Caki2 (cell line): ENCODE measurements at places on chromosomes 4 and X.

DNA sequence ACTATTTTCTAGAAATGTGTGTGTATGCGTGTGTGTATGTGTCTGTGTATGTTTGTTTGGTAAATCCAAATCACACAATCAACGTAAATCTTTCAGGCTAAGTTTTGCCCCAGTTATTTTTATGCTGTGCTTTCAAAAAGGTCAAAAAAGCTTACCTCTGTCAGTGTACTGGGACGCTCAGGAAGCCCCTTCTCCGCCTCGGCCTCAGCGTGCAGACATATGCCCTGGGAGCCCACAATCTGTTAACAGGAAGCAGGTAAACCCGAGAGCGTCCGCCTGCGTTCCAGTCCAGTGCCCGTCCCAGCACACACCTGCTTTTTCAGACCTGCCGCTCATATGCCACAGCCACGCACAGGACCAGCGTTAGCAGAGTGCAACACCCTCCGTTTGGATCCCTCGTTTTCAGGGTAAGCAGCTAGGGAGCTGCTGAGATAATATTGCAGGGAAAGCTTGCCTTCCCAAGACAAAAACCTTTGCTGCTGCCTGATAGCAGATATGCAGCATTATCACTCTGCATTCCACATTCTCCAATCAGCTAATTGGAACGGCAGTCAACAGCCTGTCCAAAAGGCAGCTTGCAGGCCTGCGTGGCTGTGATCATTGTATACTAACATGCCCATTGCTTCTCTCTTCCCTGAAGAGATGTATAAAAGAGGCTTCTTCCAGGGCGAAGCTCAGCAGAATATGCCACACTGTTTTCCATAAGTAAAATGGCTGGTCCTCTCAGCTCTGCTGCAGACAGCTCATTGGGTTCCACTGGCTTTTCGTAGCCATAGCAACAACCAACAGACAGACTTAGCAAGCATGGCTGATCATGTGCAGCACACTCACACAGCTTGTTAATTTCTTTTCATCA is at the start of gene SORBS2:
SORBS2 (minus strand) TSS at position 686 of the 856 bp plus-strand sequence. CDS start 121,623 bp downstream, outside the sequence.
- peak; percentile 76 for DNase-seq

DNA sequence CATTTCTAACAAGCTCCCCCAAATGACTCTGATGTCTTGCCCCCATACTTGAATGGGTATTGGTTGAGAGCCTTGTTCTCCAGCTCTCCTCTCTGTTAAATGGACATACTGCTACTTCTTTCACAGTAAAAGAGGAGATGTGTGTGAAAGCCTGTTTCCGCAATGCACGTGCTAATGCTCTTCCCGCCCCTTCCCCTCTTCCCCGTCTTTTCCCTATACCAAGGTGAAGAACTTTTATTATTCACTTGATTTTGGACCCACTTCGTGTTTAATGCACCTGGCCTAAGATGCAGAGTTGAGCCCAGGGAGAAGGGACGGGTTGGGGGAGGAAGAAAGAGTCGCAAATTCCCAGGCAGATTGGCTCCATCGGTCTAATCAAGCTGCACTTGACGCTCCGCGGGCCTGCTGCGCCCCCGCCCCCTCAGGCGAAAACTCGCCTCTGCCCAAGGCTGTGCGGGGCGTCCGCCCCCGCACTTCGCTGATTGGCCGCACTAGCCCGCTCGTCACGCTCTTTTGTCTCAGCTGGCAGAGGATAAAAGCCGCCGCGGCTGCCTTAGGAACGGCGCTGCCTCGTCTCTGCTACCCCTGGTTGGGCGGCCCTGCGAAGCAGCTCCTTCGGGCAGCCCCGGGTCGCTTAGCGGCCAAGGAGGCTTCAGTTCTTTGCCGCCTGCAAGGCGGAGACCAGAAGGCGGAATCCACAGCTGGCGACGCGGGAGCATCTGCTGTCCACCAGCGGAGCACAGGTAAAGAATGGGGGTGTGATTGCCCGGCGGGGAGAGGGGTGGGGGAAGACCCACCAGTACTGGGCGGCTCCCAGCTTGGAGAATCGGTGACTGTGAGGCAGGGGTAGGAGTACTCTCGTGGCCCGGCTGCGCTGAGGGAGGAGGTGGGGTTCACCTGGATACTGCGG is at the start of gene ZCCHC12:
ZCCHC12 (plus strand) TSS at position 562 of the 910 bp plus-strand sequence. CDS start 1,421 bp downstream, outside the sequence.
- DNase-seq, result peak; percentile 41

- DNase-seq, result no peak
Measured at GRCh38 chrX:78571849-78572248, 87.3 kb downstream of the RTL3 start.

DNA sequence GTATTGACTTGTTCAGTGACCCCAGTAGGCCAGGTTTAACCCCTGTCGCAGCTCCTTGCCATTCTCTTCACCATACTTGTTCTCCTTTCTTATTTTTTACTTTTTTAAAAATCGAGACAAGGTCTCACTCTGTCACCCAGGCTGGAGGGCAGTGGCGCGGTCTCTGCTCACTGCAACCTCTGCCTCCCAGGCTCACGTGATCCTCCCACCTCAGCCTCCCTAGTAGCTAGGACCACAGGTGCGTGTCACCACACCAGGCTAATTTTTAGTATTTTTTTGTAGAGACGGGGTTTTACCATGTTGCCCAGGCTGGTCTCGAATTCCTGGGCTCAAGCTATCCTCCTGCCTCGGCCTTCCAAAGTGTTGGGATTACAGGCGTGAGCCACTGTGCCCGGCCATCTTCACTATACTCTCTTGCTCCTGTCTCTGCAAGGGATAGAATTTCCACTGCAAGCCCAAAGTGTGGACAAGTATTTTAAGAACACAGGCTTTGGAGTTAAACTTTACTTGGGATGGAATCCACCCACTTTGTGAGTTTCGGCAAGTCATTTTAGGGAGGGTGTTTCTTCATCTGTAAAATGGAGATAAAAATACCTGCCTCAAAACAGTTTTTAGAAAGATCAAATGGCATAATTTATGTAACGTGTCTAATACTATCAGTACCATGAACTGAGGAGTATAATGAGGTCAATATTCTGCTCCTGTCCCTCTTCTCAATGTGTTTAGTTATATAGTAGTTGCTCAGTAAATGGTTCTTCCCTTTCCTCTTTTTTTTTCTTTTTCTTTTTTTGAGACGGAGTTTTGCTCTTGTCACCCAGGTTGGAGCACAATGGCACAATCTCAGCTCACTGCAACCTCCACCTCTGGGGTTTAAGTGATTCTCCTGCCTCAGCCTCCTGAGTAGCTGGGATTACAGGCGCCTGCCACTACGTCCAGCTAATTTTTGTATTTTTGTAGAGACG is 973 bp downstream of the YIPF6 start:
- peak; percentile 22 for DNase-seq

DNA sequence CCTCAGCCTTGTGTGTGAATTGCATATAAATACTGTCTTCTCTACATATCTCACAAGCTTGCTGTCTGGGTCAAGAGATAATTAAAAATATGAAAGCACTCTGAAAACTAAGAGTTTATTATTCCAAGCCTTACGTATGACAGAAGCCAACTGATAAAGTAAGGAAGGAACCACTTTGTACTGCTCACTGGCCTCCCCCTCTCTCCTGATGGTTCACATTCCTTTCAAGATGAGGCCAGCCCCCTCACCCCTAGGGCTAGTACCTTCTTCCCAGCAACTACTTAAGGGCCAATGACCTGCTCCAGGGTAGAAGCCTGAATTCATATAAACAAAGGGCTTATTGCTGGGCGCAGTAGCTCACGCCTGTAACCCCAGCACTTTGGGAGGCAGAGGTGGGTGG is 5.4 kb upstream of the SOWAHD start:
- no peak for DNase-seq

GRCh38 chrX:70313503-70313902 is 23.6 kb downstream of the KIF4A start:
- no peak for DNase-seq

DNA sequence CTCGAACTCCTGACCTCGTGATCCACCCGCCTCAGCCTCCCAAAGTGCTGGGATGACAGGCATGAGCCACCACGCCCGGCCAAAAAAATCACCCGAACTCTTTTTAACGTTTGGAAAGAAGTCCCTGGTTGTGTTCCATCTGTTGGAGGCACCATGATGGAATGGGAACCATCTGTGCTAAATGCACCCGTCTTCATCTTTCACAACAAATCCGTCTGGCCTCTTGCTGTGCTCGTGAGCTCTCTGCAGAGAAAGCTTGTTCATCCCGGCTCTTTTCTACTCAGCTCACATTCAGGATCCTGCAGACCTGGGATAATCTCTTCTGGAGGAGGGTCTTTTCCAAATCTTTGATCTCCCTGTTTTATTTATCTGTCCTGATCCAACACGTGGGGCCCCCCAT is 188.8 kb downstream of the CRLF2 start:
- DNase-seq, result no peak

DNA sequence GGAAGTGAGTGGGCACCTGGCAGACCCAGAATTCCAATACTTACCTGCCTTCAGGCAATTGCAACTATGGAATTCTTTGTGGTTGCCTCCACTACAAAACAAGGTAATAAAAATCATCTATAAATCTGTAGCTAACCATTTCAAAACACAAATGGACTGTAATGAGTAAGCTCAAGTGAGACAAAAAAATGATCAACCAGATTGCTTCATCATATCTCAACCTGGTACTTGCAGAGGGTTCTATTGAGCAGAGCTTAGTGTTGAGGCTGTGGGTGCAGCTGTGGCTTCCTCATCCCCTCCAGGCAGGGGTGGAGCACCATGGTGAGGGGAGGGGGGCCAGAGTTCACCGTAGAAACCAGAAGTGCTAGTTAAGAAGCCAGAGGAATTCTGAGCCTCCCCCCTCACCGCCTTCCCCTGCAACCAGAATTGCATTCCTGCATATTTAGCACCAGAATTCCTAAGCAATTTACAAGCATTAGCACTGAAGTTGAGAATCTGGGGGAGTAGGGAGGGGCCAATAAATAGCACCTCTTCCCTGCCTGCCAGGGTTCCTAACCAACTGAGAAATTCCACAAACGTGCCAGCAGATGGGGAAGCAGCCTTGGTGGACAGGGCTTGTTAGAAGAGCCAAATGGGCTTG is 11.5 kb downstream of the CTAG1A start:
- DNase-seq, result peak; percentile 81

DNA sequence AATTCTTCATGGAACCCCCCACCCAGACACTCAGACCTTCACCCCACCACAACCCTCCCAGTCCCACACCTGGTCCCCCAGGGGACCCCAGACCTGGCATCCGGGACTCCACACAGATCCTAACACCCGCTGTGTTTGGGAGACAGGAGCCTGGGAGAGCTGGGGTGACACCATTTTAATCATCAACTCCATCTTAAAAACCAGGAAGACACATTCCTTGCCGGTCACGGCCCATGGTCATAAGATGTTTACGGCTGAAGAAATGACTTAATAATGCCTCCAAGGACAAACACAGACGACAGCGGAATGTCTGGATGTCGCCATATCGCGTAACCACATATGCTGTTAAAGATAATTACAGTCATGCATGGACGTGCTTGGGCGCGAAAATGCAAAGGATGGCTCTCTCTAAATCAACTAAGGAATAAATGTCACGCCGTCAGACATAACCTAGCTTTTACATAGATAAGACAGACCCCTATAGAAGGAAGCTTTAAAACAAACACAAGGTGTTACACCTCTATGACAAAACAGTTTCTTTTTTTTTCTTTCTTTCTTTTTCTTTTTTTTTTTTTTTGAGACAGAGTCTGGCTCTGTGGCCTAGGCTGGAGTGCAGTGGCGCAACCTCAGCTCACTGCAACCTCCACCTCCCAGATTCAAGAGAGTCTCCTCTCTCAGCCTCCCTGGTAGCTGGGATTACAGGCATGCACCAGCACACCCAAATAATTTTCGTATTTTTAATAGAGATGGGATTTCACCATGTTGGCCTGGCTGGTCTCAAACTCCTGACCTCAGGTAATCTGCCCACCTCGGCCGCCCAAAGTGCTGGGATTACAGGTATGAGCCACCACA is 2.1 kb upstream of the DHRSX start:
- peak; percentile 77 for DNase-seq

- no peak for DNase-seq
Measured at GRCh38 chr4:19829101-19829500, 422.6 kb upstream of the SLIT2 start.

GRCh38 chr4:8528713-8529112 is 51.5 kb upstream of the GPR78 start:
- DNase-seq, result peak; percentile 43

GRCh38 chr4:24978291-24979075 is 52.3 kb downstream of the LGI2 start:
- no peak for DNase-seq

GRCh38 chrX:102339312-102340298 is 92.6 kb downstream of the NXF2 start:
- peak; percentile 10 for DNase-seq

DNA sequence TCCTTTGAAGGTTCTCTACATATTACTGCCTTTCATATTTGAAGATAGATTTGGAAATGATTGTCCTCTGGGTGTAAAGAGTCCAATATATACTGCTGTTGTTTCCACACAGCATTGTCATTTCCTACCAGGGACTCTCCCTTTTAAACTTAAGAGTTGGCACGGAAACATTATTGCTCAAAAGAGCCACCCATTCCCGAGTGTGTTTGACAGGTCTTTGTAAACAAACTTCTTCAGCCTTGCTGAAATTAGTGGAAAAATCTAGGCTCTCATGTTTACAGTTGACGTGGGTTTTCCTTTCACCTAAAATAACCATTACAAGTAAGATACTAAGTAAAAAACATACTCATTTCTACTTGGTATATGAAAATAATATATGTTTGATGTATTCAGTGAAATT is 111.4 kb upstream of the LIMCH1 start:
- no peak for DNase-seq

GRCh38 chr4:184359888-184360287 is 114.5 kb downstream of the IRF2 start:
- DNase-seq, result no peak

DNA sequence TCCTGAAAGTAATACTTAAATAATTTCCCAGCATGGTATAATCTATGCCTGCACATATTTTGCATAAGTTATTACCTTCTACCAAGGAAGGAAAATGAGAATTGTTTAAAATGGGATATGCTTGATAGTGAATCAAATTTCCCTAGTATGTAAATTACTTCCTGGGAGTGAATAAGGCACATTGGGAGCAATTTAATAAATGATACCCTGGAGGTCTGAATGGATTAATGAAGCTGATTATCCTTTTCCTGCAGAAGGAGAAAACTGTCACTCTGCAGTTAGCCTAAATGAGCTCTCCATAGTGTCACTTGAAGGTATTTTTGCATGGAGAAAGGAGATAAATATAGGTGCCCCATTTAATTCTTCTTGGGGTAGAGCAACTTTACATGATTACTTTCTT is 2212.0 kb downstream of the PCDH7 start:
- no peak for DNase-seq

GRCh38 chr4:17124767-17125166 is 226.3 kb upstream of the LDB2 start:
- no peak for DNase-seq

- DNase-seq, result no peak
Measured at GRCh38 chr4:53044651-53044960, 182.5 kb downstream of the RASL11B start.

DNA sequence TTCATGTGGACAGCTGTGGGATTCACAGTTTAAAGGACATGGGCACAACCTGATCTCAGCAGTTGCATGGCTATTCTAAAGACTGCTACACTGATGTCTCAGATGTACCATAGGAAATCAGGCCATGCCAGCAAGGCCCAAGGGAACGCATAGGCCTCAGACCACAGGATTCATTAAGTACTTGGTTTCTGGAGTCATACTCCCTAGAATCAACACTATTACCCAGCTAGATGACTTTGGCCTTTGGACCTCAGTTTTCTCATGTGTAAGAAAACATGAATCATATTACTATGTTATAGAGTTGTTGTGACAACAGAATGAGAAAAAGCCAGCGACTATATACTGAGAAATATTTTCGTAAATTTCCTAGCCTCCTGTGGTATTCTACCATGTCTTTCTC is 67.9 kb downstream of the NHS start:
- DNase-seq, result no peak

- no peak for DNase-seq
Measured at GRCh38 chr4:55311792-55312488, 34.1 kb upstream of the SRD5A3 start.

- DNase-seq, result no peak
Measured at GRCh38 chr4:73189274-73189810, 69.3 kb downstream of the ANKRD17 start.
